Omental fat pad (tissue), 4 donors: ENCODE measurements at places on chromosomes 16 and 17.

- DNase-seq, result no peak
These were observed 57.4 kb upstream of the COX10 start for GRCh38 chr17:14011740-14012405.

GRCh38 chr16:7438601-7439000 lies 106.0 kb downstream of the RBFOX1 start:
- no peak for DNase-seq

GRCh38 chr17:63498626-63499195 lies 21.9 kb downstream of the ACE start:
- no peak for DNase-seq

DNA sequence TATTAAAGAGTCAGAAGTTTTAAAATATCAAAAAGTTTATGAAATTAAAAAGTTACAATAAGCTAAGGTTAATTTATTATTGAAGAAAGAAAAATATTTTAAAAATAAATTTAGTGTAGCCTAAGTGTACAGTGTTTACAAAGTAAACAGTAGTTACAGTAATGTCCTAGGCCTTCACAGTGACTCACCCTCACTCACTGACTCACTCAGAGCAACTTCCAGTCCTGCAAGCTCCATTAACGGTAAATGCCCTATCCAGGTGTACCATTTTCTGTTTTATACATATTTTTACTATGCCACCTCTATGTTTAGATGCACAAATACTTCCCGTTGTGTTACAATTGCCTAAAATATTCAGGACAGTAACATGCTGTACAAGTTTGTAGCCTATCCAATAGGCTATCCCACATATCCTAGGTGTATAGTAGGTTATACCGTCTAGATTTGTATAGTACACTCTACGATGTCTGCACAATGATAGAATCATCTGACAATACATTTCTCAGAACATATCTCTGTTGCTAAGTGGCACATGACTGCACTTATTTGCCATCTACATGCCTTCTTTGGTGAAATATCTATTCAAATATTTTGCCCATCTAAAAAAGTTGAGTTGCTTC lies 67.2 kb upstream of the WSB1 start:
- no peak for DNase-seq

DNA sequence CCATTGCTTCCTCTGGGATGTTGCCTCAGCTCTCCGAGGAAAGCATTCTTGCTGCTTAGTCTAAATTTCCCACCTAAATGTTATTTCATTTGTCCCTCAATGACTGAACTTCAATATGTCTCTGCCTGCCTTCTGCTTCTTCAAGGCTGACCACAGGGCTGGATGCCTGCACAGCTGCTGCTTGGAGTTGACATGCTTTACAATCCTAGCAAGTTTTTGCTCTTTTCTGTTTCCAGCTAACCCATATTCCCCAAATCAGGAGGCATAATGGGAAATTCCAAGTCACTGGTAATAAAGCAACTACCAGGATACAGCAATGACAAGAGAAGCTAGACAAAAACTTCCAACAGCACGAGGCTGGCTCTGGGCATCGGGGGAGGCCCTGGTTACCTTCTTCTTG lies 48.9 kb downstream of the GTF3C1 start:
- no peak for DNase-seq

DNA sequence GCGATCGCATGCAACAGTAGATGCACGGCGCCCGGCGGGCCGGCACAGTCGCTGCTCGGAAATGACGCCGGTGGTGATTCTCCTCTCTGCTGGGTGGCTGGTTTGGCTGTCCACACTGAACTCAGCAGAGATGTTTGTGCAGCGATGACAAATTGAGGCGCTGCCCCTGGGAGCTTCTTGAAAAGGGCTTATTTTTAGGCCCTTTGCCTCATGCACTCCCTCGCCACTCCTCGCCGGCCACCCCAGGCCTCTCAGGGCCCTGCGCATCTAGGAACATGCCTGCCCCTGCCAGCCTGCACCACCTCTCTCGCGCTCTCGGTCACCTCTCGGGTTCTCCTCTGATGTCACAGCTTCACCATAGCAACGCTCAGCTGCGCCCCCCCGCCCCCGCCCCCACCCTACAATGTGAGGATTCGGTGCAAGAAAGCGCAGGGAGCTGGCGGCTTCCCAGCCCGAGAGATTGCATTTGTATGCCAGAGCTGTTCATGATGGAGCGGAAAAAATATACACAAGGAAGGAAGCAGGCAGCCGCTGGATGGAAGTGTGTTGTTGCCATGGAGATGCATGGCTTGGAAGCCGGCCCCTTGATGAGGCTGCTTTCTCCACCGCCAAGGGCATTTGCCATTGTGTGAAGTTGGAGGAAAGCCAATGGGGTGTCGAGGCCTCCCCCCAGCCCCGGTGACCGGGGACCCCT lies 81.3 kb upstream of the PLCG2 start:
- DNase-seq, result no peak

GRCh38 chr16:53465606-53466280 lies 31.5 kb downstream of the RBL2 start:
- no peak for DNase-seq

DNA sequence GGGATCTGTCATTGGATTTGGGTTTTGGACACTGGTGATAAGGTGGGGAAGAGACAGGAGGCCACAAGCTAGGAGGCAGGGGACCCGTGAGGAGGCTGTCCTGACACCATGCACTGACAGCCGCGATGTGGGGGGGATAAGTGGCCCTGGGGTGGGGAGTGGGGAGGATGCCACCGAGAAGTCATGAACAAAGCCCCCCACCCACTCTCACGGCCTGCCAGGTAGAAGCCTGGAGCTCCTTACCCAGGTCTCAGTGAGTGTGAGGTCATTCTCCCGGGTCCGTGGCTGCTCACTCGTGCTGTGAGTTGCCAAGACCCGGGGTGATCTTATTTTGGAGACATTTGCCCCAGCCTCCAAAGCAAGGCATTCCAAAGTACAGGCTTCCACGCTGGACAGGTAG lies 165.9 kb upstream of the TNRC6C start:
- no peak for DNase-seq

GRCh38 chr16:56945847-56946527 lies 14.0 kb downstream of the HERPUD1 start:
- no peak for DNase-seq

GRCh38 chr17:72724267-72724666 lies 368.2 kb downstream of the SLC39A11 start:
- no peak for DNase-seq

DNA sequence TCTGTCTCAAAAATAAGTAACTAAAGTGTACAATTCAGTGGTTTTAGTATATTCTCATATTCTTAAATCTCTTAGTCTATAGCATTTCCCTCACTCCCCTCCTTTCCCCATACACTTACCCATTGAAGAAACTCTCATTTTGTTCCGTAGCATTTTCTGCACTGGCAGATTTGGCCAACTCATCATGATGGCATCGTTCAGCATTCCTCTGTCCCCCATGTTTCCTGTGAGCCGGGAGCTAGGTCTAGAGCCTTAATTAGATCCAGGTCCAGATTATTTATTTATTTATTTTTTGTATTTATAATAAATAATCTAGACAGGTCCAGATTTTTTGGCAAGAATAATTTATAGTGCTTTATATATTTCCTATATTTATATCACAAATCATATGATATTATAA lies 31.0 kb downstream of the HEATR3 start:
- DNase-seq, result no peak

DNA sequence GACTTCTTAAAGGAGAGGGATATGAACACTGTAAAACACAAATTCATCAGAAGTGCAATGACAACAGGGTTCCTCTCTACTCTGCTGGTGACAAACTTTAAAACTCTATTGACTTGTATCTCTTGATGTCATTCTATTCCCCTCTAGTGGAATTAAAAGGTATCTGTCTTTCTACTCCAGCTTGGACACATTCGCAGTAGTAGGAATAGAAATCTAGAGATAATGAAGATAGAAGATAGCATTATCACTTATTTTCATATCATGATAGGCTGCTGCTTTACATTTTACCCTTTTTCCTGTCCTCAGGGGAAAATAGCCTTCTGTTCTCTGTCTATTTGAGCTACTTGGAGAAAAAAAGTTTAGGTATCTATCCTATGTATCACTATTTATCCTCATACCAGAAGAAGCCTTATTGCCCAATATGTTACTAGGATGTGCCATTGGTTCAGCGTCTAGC lies 209.6 kb upstream of the CACNG5 start:
- no peak for DNase-seq

DNA sequence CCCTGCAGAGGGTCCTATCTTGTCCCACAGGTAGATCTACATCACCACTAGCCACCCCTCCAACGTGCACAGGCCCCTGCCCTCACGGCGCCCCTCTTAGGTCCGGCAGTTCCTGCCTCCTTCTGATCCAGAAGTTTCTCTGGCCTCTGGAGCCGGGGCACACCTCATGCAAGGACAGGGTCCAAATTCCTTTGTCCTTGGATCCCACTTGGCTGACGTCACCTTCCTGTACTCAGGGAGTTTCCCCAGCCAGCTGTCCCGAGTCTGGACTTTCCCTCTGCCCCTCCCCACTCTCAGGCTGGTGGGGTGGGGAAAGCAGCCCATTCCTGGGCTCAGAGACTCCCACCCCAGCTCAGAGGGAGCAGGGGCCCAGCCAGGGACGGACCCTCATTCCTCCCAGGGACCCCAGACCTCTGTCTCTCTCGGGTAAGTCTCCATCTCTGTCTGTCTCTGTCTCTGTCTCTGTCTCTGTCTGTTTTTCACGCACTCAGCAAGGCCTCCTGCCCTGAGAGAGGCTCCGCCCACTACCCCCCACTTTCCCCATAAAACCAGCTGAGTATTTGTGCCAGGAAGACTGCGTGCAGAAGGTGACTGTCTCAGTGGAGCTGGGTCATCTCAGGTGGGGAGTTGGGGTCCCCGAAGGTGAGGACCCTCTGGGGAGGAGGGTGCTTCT lies at the start of gene IL32:
TSS of gene IL32 (plus strand) at position 572 of the 673 bp plus-strand sequence. CDS start 172 bp downstream, outside the sequence.
- DNase-seq, result no peak

DNA sequence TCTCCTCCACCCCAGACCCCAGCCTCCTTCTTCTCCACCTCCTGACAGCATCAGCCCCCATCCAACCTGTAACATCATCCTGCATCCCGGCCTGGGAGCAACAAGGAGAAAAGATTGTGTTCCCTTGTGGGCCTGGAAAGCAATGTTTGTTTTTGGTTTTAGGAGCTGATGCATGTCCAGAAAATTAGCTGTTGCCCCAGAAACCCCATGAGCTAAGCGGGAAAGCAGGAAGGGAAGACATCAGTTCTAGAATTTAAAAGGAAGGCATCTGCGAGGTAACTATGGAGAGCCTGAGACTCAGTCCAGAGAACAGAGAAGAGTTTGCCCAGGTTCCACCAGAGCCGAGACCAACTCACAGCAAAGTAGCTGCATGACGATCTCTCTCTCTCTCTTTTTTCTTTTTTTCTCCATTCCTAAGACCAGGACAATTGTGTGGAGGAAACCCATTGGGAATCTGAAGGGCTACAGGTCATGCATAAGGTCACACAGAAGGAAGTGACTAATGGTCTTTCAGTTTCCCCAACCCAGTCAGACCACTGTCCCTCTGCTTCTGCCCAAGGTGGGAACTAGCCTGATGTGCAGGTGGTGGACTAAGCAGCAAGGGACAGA lies 124.4 kb downstream of the SLC39A11 start:
- no peak for DNase-seq

DNA sequence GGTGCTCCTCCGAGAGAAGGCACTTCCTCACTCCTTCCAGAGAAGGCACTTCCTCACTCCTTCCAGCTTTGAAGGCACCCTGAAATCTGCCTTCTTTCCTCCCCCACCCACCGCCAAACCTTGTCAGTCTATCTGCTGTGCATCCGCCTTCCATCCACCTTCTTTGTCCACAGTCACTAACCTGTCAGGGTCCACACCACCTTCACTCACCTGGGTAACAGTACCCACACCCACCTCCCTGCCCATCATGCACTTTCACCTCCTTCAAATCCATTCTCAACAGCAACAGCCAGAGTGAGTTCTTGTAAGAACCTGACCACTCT lies 5.2 kb downstream of the CCDC102A start:
- no peak for DNase-seq

DNA sequence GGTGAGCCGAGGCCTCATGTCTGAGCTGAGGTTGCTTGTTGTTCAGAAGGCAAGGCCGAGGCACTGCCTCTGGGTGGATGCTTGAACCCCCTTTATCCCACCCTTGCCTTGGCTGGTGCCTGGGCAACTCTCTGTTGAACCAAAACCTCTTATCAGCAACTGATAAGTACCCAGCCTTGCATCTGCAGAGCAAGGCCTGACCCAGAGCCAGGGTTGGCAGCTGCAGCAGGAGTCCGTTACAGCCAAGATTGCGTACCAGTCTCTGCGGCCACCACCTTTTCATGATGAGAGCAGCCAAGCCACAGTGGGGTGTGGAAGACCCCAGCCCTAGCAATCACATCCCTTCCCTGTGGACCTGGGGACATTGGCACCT lies 118.3 kb downstream of the RAB11FIP4 start:
- DNase-seq, result no peak

- DNase-seq, result no peak
These were observed 7.5 kb downstream of the SLC6A4 start for GRCh38 chr17:30228011-30228410.

DNA sequence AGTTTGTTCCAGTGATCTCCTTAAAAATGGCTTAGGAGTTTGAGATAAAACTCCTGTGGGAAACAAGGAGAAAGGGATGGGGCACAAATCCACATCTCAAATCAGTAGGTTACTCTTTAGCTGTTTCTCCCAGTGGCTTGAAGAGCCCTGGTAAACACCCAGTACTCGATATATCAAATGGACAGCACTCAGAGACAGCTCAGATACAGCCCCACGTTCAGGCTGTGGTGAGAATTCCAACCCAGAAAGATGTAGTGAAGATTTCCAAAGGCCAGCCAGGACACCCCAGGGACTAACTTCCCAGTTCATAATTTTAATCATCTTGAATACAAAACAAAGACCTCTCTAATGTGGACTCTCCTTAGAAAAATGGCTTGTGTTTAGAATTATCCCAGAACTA lies 6.4 kb upstream of the VEZF1 start:
- DNase-seq, result no peak

DNA sequence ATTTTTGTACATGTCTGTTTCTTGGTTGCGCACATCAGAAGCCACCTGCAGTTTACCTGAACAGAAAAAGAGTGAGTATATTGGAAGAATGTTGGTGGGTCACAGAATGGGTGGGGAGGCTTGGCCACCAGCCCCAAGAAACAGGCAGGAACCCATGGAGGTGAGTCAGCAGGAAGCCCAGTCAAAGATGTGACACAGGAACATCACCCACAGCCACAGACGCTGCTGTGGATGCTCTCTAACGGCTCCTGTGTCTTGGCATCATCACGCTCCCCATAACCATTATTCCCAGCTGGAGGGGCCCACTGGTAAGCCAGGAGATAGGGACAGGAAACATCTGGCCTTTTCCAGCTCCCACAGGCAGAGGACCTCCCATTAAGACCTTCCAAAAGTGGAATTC lies 94.0 kb upstream of the WSB1 start:
- DNase-seq, result no peak

DNA sequence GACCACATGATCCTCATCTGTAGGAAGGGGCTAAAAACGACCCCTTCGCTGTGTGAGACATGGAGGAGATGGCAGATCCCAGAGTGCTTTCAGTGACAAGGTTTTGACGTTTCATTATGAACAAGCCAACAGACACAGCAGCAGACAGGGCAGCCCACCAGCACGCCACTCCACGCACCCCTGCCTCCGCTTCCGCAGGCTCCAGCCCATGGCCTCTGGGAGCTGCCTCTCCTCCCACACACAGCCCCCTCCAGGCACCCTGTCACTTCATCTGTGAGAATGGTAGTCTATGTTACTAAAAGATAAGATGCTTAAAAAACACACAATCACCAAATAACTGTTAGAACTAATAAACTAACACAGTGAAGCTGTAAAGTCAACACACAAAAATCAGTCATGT lies 12.3 kb upstream of the ADCY7 start:
- no peak for DNase-seq
